Stimulated activated CD4-positive, alpha-beta T cell treated with anti-CD3 and anti-CD28 coated beads, Interleukin-15, amount 100 ng/mL, for 1 hour (primary cell): ENCODE measurements at places on chromosomes 3 and 15.

DNA sequence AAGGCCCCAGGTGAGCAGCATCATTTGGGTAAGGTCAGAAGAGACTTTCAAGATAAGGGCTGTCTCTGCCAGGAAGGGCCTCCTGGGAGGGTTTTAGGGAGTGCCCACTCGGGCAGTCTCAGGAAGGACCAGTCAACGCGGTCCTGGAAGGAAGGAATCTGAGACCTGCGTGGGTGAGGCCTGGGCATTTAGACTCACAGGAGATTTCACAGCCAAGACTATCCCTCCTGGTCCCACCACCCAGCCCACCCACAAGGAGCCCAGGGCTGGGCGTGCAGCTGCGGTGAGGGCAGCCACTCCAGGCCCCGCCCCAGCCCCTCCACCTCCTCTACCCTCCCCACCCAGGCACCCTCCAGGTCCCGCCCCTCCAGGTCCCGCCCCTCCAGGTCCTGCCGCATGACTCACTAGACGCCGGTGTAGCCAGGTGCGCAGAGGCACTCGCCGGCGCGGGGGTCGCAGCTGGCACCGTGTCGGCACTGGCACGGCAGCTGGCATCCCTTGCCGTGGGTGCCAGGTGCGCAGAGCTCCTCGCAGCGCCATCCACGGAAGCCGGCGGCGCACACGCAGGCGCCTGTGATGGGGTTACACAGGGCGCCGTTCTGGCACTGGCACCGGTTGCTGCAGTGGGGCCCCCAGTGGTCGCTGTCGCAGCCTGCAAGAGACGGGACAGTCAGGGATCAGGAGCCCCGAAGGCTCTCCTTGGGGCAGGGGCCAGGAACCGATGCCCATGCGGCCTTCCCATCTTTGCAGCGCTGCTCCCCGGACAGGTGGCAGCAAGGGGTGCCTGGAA lies 112.7 kb downstream of the RAB11A start:
- DNase-seq = peak; percentile 19

GRCh38 chr3:5828251-5828650 lies 640.7 kb downstream of the EDEM1 start:
- DNase-seq = no peak

- no peak for DNase-seq
Measured at GRCh38 chr3:126100634-126101301, 16.8 kb upstream of the SLC41A3 start.

DNA sequence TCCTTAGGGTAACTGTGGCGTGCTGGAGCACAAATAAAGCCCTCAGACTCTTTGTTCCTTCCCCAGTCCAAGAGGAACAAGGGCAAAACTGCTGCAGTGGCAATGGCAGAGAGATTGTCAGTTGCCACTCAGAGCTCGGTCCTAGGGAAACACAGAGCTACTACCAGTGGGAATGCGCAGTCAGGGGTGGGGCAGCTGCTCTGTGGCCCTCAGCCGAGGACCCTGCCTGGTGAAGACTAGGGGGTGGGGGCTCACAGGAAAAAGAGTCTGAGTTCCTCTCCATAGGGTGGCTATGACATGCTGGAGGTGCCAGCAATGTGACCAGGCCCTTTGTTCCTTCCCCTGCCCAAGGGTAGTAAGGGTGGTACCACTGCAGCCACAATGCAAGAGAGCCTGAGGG lies 43.8 kb downstream of the TMCO5A start:
- no peak for DNase-seq

DNA sequence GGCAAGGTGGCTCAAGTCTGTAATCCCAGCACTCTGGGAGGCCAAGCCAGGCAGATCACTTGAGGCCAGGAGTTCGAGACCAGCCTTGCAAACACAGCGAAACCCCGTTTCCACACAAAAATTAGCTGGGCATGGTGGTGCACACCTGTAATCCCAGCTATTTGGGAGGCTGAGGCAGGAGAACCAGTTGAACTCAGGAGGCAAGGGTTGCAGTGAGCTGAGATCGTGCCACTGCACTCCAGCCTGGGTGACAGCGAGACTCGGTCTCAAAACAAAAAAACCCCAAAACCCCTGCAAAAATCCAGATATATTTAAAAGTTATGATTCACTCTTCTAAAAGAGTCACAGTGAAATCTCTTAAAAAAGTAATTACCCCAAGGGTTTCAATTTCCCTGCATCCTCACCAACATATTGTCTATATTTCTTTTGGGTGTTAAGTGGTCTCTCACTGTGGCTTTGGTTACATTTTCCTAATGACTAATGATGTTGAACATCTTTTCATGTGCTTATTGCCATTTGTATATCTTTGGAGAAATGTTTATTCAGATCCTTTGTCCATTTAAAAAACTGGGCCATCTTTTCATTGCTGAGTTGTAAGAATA lies 73.2 kb upstream of the UBP1 start:
- no peak for DNase-seq

- no peak for DNase-seq
Measured at GRCh38 chr3:107085261-107085660, 292.0 kb upstream of the CCDC54 start.

GRCh38 chr3:78086150-78086549 lies 1046.3 kb downstream of the ROBO2 start:
- no peak for DNase-seq

DNA sequence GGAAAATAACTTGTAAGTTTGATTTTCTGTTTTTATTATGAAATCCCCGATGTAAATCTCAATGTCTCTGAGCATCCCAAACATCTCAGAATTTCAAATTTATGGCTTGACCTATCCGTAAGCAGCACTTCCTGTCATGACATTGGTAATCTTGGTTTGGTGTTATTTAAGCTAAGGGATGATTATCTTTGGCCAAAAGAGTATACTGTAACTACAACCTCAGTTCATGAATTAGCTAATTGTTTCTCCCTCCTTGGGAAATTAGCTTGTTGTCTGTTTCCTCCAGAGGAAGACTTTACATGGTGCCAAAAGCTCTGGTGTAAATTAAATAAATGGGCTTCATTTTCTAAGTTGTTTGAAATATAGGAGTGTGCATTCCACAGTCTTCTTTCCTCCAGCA lies 28.1 kb upstream of the SPRED1 start:
- DNase-seq = no peak

- DNase-seq = no peak
Measured at GRCh38 chr15:38482572-38482971, 28.6 kb downstream of the FAM98B start.

GRCh38 chr3:32278714-32279113 lies 40.2 kb downstream of the CMTM8 start:
- no peak for DNase-seq

DNA sequence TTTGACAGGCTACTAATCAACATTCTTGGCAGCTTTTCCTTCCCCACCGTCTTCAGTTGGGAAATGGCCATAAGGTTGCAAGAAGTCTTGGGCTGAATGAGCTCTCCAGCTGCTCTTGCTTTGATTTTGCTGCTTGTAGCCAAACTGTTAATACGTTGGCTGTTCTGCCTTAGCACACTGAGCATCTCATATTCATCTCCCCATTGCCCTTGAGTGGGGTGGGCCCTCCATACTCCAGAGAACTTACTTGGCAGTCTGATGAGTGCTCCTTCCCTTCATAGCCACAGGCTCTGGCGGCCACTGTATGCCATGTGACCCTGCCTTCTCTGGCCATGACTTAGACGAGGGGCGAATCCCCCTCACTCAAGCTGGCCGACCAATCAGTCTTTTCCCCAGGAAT lies 25.8 kb upstream of the PAQR5 start:
- no peak for DNase-seq

DNA sequence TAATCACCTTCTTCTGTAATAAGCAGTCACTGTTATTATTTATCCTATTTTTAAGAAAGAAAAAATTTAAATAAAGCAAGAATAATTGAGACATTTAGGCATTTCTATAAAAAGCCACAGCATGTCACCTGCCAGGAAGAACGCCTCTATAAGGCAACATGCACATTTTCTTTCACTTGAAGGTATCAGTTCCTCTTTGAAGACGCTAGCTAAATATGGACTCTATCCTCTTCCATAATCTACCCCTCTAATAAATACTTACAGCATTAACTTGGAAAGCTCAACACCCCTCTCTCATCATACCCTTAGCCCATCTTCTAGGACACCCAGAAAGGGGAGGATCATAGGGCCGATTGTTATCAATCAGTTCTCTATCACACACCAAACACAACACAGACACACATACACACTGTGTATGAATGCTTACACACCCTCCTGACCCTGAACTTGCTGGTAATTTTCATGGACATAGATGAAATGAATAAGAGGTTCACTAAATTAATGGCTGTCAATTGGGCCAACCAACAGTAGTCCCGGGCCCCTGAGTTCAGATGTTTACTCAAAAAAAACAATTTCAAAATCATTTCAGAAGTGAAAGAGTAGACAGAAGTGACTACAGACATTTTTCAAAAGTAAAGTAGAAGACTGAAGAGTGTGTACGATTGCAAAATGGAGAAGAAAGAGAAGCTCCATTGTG lies 102.5 kb downstream of the ZMAT3 start:
- no peak for DNase-seq

DNA sequence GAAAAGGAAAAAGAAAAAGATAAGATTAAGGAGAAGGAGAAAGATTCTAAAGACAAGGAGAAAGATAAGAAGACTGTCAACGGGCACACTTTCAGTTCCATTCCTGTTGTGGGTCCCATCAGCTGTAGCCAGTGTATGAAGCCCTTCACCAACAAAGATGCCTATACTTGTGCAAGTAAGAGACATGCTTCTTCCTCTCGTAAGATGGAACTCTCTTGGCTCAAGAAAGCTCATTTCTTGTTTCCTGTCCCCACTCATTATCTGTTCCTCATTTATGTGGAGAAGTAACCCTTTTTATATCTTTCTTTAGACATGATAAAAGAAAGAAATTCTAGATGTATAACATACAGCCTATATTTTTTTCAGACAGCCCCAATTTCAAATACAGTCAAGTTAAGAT lies 101.4 kb downstream of the KLHL25 start:
- DNase-seq = no peak

DNA sequence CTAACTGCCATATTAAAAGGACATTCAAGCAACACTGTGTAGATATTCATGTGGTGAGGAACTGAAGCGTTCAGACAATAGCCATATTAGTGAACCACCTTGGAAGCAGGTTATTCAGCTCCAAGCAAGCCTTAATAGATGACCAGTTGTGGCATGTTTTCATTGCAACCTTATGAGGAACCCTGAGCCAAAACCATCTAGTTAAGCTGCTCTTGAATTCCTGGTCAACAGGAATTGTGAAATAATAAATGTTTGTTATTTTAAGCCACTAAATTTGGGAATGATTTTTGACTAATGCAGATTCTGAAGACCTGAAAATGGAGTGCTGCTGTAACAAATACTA lies 73.0 kb downstream of the SPRED1 start:
- no peak for DNase-seq

- DNase-seq = no peak
Measured at GRCh38 chr15:29207758-29208108, 61.9 kb downstream of the NSMCE3 start.

GRCh38 chr3:80158332-80158731 lies 390.5 kb upstream of the ROBO1 start:
- no peak for DNase-seq

- no peak for DNase-seq
Measured at GRCh38 chr3:195441051-195441450, 1.8 kb downstream of the ACAP2 start.

DNA sequence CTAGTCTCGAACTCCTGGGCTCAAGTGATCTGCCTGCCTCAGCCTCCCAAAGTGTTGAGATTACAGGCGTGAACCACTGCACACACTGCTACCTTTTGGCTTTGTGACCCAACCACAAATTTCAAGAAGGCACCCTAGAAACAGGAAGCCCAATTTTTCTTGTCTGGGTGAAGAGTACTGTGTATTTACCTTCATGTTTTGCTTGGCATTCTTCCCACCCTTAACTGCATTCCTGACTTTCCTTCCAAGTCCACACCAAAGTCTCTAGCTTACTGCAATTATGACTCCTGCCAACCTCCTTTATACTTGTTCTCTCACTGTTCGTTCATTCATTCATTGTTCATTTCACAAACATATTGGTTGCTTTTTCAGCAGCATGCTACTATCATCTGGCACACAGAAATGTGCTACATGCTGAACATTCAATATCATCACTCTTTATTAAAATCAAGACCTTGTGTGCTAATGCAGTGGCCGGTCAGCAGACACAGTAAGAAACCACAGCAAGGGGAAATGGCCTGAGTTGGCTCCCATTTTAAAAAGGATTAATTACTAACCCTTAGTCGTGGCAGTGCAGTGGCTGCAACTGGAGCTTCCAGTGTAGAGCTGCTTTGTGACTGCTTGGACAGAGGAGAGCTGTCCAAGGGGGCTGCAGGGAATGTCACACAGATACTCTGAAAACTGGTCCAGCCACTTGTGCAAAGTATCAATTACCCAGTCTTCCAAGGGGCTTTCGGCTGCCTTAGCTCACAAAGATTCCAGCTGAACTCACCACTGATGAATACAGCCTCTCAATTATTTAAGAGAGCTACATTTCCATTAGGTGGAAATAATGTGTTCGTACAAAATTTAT lies 94.0 kb downstream of the ETFA start:
- DNase-seq = no peak

DNA sequence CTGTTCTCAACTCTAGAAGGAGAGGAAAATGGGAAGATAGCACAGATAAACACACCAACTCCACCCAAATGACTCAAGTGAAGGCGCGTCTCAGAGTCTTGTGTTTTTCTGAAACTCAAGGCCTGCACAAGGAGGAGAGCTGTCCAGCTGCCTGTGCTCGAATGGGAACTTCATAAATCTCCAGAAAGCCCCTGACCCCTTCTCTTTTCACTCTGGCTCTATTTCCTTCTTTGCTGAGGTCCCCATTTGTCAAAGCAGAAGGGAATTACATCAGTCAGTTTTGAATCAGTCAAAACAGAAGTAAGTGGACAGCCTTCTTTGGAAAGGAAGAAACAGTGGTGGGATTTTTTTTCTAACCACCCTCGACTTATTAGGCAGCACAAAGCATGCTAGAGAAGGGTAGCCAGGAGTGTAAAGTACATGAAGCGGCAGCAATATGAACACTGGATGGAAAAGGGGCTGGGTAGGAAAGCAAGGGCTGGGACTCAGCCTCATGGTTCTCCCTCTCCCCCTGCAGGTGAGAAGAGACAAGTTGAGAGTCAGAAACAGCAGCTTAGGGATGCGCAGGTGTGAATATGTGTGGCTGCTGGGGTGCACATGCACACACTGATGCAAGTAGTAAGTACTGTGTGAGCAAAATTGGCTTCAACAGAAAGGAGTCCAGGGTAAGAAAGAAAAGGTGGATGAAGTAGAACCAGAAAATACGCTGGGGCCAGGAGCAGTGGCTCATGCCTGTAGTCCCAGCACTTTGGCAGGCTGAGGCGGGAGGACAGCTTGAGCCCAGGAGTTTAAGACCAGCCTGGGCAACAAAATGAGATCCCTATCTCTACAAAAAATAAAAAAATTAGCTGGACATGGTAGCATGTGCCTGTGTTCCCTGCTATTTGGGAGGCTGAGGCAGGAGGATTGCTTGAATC lies 36.6 kb upstream of the MAGEF1 start:
- DNase-seq = no peak

DNA sequence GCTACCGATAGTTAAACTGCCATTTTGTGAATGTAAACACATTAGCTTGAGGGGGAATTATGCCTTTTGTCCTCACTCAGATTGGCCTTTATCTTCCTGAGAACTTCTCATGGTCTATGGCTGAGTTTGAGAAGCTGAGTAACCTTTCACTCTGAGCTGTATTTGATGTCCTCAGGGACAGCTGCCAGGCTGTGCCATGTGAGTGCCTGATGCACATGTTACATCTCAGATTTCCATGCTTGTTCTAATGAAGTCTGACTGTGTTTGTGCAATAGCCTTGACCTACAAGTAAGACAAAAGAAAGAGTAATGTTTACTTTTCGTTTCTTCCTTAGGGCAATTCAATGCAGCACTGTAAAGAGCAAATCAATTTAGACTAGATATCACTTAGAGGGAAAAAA lies 44.1 kb upstream of the ARL6 start:
- no peak for DNase-seq
